Mammary epithelial cell (primary cell): ENCODE measurements at places on chromosomes 7 and 10. TPM values are rescaled to one million over a fixed set of nuclear protein-coding genes. Genes with fewer than 3 reads are reported as not detected.

PPP1R17 gene
- not detected in 2 replicates for total RNA-seq

TAS2R4 gene
- 3.8 TPM for total RNA-seq

PDE1C gene
- 109 TPM for total RNA-seq

ABCC2 gene
- total RNA-seq: 0.66 and 0.75 TPM in 2 replicates

SGPL1 gene
- total RNA-seq: 65.0 and 101 TPM in 2 replicates

ITIH2 gene
- not detected for total RNA-seq

CCL26 gene
- not detected in 2 replicates for total RNA-seq

ACTA2 gene
- total RNA-seq: 20.7 and 29.4 TPM in 2 replicates

NCOA4 gene
- 171 TPM for total RNA-seq

WEE2 gene
- not detected for total RNA-seq

OR6V1 gene
- not detected for total RNA-seq
